ENCODE measurements at places on chromosomes 6 and 20. TPM values are rescaled to one million over a fixed set of nuclear protein-coding genes. Genes with fewer than 3 reads are reported as not detected.

SOBP gene
- total RNA-seq = 7.1 TPM

RAB22A gene
- 23.8 TPM for total RNA-seq

LY6G6C gene
- not detected for total RNA-seq

THBD gene
- 58.8 TPM for total RNA-seq

PKIG gene
- 108 TPM for total RNA-seq

DYNLT2 gene
- 5.0 TPM for total RNA-seq

BPIFB1 gene
- not detected for total RNA-seq

GPSM3 gene
- total RNA-seq = 10.2 TPM

DNA sequence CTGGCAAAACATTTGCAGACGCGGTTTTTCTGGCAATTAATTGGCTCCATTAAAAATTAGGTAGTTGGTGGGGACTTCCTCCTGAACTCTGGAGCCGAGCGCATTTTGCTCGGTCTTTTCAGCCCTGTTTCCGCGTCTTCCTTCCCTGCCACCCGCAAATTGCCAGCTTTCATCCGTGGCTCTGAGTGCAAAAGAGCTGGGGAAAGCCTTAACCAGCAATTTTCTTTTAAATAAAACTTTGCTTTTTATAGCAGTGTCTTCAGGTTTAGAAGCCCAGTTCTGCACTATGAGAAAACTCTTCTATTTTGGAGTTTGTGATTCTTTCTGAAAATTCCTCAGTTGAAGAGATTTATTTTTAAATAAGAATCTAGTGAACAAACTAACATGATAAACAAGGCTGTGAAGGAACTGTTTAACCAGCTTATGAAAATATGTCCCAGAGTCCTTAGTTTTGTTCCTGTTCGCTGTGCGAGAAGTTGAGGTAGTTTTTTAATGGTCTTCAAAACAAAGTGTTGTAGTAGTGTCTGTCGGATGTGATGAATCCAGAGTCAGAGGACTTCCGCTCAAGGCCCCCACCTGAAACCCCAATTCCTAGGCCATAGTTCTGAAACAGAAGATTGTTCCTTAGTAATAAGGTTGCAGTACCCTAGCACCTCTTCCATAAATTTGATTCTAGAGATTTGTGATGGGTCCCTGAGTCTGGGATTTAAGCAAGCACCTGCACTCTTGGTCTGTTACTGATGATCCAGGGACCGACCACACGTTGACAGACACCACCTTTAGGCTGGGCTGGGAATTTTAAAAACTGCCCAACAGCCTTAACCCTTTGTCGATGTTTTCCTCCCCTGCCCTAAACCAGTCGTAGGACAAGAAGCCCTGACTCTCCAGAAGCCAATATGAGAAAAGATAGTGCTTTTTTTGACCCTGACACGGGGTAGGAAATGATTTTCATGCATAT lies 950 bp downstream of the KCTD20 start:
- DNase-seq = no peak

- no peak for DNase-seq
Measured at GRCh38 chr20:44629017-44629385, 22.5 kb downstream of the ADA start.

DNA sequence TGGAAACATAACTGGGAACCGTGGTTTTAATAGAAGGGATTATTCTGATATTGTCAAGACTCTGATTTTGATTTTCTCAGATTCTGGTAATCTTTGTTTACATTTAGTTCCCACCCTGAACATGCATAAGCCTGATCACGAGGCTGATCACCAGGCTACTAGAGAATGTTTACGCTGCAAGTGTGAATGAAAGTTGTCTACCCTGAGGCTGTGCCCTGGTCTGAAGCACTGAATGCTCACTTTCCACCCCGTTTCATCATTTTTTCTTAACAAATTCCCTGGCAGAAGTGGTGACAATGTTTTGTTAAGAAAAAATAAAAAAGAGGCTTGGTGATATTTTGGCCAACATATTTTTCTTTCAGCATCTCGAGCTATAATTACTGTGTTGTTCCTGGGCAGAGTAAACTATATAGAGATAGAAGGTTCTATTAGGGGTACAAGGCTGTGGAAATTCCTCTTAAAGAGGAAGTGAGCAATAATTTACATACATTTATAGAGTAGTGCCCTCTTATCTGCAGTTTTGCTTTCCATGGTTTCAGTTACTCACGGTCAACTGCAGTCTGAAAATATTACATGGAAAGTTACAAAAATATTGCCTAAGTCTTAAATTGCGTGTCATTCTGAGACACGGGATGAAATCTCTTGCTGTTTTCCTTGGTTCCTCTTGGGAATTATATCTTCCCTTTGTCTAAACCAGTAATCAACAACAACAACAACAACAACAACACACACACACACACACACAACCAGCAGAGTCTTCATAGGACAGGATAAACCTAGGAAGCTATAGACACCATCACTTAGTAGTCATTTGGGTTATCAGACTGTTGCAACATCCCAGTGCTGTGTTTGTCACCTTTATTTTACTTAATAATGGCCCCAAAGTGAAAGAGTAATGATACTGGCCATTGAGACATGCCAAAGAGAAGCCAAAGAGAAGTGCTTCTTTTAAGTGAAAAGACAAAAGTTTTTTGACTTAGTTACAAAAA lies 566.6 kb upstream of the CITED2 start:
- no peak for DNase-seq

GRCh38 chr6:159493898-159494585 lies 199.0 kb downstream of the SOD2 start:
- DNase-seq = no peak

GRCh38 chr6:157488058-157488457 lies 107.1 kb downstream of the ZDHHC14 start:
- no peak for DNase-seq

- no peak for DNase-seq
Measured at GRCh38 chr6:113805173-113805790, 51.9 kb upstream of the MARCKS start.

GRCh38 chr6:145036848-145037567 lies 698.3 kb downstream of the EPM2A start:
- no peak for DNase-seq

GRCh38 chr6:5302220-5302946 lies 41.1 kb downstream of the FARS2 start:
- no peak for DNase-seq

DNA sequence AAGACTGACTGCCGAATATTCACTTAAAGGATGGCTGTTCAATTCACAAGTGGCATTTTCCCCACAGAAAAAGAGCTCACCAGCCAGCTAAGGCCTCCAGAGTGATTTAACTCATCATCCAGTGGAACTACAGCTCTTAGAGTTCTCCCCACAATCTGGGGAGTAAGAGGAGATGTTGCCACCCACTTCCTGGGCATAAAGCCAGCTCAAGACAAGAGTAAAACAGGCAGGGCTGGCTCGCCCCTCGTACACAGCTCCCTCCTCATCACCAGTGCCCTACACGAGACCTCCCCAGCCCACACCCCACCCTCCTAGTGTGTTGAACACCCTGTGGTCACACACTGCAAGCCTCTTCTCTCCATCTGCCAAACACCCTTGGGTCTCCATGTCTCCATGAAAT lies 47.2 kb upstream of the IPCEF1 start:
- DNase-seq = no peak

DNA sequence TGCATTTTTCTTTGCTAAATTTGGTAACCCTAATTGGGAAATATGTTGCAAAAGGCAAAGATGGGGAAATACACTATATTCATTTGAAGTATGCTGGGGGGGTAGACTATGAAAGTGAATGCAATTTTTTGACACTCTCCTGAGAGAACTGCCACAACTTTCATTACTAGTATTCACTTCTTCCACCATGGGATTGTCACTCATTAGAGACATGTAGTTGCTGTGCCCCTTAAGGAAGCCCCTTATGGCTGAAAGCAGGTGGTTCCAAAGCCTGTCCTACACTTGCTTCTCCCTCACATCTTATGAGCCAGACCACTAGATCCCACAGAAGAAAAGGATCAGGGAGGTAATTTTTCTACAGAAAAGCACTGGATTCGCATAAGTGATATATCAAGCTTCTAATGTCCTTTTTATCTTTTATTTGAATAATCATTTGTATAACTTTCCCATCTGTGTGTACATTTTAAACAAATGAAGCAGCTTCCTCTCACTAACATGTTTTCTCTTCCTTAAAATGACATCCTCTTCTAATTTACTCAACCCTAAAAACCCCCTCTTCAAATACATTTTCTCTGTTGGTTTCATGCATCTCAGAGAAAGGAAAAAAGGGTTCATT lies 83.8 kb downstream of the GCLC start:
- DNase-seq = no peak

GRCh38 chr20:49661560-49662329 lies 51.9 kb downstream of the B4GALT5 start:
- DNase-seq = no peak

GRCh38 chr20:48841196-48841874 lies 13.5 kb upstream of the PREX1 start:
- DNase-seq = no peak

DNA sequence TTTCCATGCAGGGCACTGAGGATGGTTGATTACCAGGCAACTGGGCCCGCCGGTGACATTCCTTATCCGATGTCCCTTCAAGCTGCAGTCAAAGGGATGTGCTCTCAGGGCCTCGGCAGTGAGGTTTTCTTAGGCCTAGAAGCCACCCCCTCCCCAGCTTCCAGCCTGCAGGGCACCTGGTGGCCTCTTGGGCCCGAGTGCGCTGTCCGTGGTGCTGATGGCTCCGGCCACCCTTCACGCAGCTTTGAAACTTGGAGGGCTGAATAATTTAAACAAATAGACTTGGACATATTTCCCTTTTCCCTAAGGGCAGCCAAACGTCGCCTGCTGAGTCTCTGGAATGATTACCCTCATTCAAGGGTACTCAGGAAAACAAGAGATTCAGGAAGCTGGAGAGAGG lies 8.9 kb upstream of the MLN start:
- DNase-seq = no peak

DNA sequence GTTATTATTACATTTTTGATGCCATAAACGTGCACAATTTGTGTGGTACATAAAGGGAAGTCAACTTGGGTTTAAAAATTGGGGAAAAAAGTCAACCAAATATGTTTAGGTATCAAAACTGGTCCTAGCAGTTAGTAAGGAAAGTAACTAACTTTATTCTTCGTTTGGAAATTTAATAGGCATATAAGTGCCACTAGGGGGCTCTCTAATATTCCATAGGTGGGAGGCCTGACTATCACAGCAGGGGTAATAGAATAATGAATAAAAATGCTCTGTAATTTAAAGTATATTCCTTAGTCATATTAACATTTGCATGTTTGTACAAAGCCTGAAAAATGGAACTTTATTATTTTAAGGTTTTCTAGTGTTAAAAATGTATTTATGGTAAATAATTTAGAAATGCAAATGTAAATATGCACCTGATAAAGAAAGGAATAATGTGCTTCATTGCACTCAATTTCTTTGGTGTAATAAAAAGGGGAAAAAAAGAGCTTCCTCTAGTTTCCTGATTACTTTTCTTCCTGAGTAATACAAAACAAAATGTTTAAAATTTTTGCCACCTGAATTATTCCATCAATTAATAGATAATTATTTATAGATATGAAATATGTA lies 125.7 kb upstream of the HDAC2 start:
- peak; percentile 10 for DNase-seq

- no peak for DNase-seq
Measured at GRCh38 chr6:51953246-51953645, 134.2 kb downstream of the PKHD1 start.

DNA sequence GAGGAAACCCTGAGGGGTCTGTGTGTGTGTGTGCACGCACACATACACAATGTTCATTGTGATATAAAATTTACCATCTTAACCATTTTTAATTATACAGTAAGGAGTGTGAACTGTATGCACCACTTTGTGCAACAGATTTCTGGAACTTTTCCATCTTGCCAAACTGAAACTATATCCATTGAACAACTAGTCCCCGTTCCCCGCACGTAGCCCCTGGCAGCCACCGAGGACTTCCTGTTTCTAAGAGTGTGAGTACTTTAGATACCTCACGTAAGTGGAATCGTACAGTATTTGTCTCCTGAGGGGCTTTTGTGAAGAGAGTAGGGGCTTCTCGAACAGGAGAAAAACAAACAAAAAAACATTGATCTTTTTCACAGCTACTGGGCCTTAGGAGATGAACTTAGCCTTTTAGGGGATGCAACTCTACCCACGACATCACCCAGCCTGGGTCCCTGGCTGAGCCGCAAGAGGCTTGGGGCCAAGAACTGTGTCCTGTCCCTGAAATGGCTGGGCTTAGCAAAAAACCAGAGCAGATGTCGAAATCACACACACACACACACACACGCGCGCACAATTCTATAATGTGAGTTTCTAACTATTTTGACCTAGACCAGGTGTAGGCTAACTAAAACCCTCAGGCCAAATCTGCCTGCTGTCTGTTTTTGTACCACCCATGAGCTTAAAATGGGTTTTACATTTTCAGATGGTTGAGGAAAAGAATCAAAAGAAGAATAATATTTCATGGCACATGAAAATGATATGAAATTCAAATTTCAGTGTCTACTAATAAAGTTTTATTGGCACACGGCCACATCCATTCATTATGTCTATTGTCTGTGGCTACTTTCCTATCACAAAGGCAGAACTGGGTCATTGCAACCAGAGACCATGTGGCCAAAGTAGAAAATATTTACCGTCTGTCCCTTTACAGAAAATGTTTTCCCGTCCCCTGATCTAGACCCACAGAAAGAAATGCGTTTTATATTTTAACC lies 144.2 kb downstream of the EYA2 start:
- peak; percentile 22 for DNase-seq

- no peak for DNase-seq
Measured at GRCh38 chr6:44512868-44513741, 125.6 kb downstream of the CDC5L start.

GRCh38 chr6:36095497-36096391 lies 34.6 kb upstream of the MAPK13 start:
- DNase-seq = no peak

- no peak for DNase-seq
Measured at GRCh38 chr6:4394786-4395185, 259.4 kb upstream of the ECI2 start.

DNA sequence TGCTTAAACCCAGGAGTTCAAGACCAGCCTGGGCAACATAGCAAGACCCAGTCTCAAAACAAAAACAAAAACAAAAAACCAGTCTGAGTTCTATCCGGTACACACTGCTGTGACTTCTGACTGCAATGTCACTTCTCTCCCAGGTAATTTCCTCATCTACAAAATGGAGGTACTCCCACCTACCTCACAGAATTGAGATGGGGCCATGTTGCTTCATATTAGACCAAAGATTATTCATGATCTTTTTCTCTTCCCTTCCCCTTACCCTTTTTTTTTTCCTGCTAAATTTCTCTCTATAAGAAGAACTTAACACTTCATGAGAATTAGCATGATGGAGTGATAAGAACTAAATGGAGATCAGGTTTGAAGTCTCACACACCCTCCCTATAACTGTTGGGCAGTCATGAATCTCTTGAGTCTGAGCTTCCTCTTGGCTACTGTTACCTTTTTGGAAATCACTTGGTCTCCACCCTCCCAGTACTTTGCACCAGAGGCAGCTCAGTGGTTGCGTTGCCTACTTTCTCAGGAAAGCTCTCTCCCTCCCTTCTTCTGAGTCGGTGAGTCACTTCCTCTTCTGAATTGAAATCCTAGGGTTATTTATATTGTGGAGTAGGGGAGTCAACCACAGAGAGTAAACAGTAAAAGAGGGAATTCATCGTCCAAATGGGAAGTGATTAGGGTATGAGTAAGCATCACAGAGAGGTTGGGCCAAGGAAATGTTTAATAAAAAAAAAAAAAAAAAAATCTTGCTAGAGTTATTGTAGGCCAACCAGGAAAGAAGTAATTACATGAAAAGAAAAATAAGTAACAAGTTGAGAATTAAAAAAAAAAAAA lies 59.9 kb upstream of the MAP7 start:
- no peak for DNase-seq

All from tibial nerve (tissue), 4 donors.